ENCODE measurements at places on chromosomes 7 and 10. TPM values are rescaled to one million over a fixed set of nuclear protein-coding genes. Genes with fewer than 3 reads are reported as not detected.

Gene DNAH11
- 0.05 TPM for total RNA-seq

Gene CYP3A4
- total RNA-seq: 138 TPM

Gene ENTPD1
- total RNA-seq: 6.4 TPM

Gene AKR1C4
- 154 TPM for total RNA-seq

Gene ZNHIT1
- 52.7 TPM for total RNA-seq

Gene BLNK
- total RNA-seq: 19.1 TPM

Gene ADCY1
- total RNA-seq: 20.1 TPM

Gene CNNM2
- 10.2 TPM for total RNA-seq

Gene C10orf143
- total RNA-seq: 0.14 TPM

Gene SLC18A3
- not detected for total RNA-seq

Gene TRIM24
- 19.7 TPM for total RNA-seq

Gene PAPOLB
- 0.08 TPM for total RNA-seq

Gene PGAM2
- total RNA-seq: 2.3 TPM

Gene ABCB4
- total RNA-seq: 6.7 TPM

Gene MALRD1
- 0.59 TPM for total RNA-seq

Gene EGR2
- total RNA-seq: 0.17 TPM

Gene NPY4R
- total RNA-seq: not detected

Gene ANKIB1
- 14.8 TPM for total RNA-seq

Gene SFTPD
- 0.17 TPM for total RNA-seq

Gene OPN4
- not detected for total RNA-seq

Gene SLC29A3
- total RNA-seq: 5.7 TPM

Gene CALHM2
- 3.7 TPM for total RNA-seq

Gene PLAC9
- total RNA-seq: 0.67 TPM

Gene TWIST1
- total RNA-seq: 0.19 TPM

Gene SCIN
- total RNA-seq: not detected

Gene FAM25A
- total RNA-seq: not detected

Gene PDCD11
- total RNA-seq: 20.9 TPM

Gene GHRHR
- not detected for total RNA-seq

Gene NRG3
- total RNA-seq: 3.7 TPM

Gene R3HCC1L
- 11.2 TPM for total RNA-seq

Gene MRLN
- not detected for total RNA-seq

Gene STEAP1
- 37.1 TPM for total RNA-seq

Gene TMEM229A
- total RNA-seq: 0.23 TPM

Gene DPP6
- not detected for total RNA-seq

Gene NPY4R2
- total RNA-seq: not detected

Gene ENKUR
- total RNA-seq: 0.08 TPM

Gene EVX1
- not detected for total RNA-seq

Gene OR2A1
- total RNA-seq: not detected

Gene VWA2
- total RNA-seq: 0.05 TPM

Gene WNT8B
- total RNA-seq: not detected

Gene PNLIPRP3
- total RNA-seq: not detected

Gene PON3
- total RNA-seq: 60.0 TPM

Gene LIPJ
- total RNA-seq: not detected

Gene GRID1
- total RNA-seq: 0.17 TPM

Gene SLIT1
- under 0.01 TPM for total RNA-seq

Gene FRAT2
- total RNA-seq: 15.1 TPM

Gene RELN
- total RNA-seq: 69.8 TPM

Gene ZP3
- total RNA-seq: 0.47 TPM

Gene ASCC1
- total RNA-seq: 11.0 TPM
